Fibroblast of lung (primary cell): ENCODE measurements at places on chromosomes 11 and 22. TPM values are rescaled to one million over a fixed set of nuclear protein-coding genes. Genes with fewer than 3 reads are reported as not detected.

DNA sequence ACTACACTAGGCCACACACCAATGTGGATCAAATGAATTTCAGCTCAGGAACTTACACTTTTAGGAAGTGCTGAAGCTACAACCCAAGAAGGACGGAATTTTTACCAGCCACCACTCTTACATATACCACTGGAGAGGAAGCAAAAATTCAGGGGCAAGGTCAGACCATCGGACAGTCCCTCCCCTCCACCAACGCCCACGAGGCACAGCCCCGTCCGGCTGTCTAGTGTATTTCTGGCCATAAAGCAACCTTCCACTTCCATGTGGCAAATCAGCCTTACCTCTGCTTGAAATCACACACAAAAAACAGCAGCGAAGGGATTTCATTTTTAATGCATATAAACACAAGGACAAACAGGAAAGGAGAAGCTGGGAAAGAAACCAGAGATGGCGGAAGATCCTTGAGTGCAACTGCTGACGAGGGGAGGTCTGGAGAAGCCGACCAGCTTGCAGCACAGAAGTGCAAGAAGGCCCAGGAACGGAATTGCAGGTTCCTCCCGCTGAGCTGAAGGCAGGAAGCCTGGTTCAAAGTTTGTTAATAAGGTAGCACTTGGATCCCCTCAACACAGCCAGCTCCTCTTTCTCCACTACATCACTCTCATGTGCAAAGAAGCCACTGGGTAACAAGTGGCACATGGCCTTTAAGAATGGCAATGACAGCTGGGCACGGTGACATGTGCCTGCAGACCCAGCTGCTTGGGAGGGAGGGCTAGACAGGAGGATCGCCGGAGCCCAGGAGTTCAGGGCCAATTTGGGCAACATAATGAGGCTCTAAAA, 71.5 kb downstream of the SHANK2 start:
- no peak for DNase-seq

DNA sequence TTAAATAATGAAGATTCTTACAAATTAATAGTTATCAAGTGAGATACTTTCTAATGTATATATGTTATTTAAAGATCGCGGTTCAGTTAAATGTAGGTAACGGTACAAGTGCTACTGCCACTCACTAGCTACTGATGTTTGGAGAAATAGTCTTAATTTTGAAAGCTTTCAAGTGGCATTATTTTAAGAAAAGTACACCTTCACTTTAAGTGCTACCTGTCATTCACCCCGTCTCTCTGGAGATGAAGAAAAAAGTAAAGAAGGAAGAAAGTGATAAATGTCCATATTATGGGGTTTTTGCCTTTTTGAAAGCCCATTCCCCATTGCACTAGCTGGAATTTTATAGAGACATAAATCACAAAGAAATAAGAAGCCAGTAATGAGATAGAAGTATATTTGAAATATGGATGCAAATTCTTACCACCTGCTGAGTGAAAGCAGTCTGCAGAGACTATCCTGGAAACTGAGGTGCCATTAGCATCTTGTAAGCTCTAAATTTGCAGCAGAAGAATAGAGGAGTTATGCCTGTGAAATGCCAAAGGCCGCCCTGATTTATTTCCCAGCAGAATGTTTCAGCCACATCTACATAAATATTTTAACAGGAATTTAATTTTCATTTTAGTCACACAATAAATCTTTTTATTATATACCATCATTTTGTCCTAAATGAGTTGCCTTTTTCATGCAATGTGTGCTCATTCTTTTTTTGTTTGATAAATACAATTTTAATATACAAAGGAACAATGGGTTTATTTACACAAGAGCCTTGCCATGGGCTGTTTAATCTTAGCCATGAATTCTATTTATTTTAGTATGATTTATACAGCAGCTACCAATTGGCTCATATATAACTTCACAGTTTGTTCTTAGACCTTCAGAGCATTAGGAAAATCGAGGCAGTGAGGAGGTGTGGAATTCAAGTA, 489.9 kb upstream of the RAG2 start:
- DNase-seq = no peak

DNA sequence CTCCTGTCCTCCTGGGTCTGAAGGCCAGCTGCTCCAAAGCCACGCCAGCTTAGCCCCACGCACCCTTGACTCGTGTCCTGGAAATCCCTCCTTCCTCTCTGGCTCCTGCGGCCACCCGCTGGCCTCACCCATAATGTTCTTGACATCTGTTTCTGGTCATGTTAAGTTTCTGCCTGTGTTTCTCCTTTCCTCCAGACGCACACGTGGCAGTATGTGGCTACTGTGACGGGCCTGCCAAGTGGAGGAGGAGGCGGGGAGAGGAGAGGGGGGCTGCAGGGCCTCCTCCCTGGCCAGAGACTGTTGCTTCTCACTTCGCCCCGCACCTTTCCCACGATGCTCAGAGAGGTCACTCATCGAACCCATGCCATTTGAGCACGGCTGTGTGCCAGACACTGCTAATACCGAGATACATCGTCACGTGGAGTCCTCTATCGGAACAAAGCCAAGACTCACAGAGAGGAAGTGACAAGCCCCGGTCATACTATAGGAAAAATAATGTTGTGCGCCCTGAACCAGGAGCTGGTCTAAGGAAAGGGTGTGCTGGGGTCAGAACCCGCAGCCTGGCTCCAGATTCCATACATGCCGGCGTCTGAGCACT, 11.5 kb downstream of the C1QTNF6 start:
- peak; percentile 83 for DNase-seq

DNA sequence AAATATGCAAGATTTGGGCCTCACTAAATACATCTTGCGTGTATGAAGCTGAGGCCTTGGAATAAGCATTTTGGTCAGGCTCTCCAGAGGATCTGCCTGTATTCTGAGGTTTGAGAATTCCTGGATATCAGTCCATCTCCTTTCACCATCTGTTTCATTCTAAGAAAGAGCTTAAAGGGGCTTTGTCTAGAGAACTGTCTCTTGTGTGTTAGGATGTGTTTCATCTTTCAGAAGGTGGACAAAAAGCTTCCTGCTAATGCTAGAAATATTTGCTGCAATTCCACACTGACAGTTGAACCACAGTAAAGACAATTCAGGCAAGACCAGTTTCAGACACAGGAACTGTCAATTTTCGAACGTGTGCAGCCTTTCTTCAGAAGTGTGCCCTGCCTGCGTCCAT, 185.4 kb downstream of the DBX1 start:
- DNase-seq = no peak

DNA sequence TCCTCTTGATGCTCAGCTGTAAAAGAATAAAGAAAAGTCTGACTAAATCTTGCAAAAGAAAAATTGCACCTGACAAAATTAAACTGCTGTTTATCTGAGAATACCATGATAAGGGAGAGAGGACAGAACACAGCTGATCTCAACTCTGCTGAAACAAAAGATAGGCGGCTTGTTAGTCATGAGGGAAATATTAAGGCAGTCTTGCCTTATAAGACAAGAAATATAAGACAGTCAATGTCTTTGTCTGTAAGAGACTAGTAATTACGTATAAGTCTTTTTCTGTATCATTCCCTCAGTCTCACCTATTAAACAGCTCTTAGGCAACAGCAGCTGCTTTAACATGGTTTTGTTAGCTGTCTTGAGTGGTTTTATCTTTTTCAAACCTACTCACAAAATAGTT, 296.6 kb downstream of the LUZP2 start:
- peak; percentile 5 for DNase-seq

- no peak for DNase-seq
Observed at GRCh38 chr22:46008836-46009596, 32.1 kb upstream of the WNT7B start.

GRCh38 chr11:16086229-16086819, 270.0 kb downstream of the SOX6 start:
- DNase-seq = peak; percentile 45

GRCh38 chr22:37657590-37658132, 862 bp upstream of the PDXP start:
- DNase-seq = no peak

GRCh38 chr22:27003297-27003696, 345.9 kb downstream of the MIAT start:
- peak; percentile 36 for DNase-seq

DNA sequence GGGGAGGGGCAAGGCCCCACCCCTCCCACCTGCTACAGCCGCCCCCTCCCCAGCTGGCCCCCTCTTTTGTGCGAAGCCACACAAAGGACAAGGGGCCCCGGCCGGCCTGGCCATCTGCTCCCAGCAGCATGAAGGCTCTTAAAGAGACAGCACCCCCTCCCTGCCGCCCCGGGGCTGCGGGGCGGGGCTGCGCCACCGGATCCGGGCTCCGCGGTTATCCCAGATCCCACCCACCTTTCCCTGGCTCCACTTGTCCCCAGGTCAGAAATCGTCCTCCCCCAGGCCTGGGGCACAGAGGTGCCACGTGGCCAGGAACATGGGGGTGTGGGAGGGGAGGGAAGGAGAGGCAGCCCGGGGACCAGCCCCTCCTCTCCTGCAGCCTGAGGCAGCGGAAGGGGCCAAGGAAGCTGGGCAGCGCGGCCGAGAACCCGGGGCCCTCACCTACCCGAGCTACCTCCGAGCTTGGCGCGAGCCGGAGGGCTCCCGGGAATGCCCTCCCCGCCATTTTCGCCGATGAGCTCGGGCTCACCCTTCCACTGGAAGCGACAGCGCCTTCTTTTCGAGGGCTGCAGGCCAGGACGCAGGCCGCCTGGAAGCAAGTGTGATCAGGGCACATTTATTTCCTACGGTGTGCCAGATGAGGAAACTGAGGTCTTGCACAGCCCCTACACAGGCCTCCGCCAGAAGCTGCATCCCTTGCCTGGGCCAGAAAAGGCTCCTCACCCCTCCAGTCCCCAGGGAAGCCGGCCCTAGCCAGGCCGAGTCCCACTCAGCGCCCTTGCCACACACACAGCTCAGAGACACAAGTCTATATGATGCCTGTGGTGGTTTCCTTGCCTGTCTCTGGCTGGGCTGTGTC, 2.5 kb upstream of the RCOR2 start:
- DNase-seq = peak; percentile 26

- no peak for DNase-seq
Observed at GRCh38 chr11:73536961-73537360, 61.0 kb downstream of the FAM168A start.

- DNase-seq = peak; percentile 36
Observed at GRCh38 chr11:100816823-100817222, 129.7 kb downstream of the ARHGAP42 start.

- DNase-seq = no peak
Observed at GRCh38 chr22:49157529-49158339, 669.9 kb downstream of the BRD1 start.

DNA sequence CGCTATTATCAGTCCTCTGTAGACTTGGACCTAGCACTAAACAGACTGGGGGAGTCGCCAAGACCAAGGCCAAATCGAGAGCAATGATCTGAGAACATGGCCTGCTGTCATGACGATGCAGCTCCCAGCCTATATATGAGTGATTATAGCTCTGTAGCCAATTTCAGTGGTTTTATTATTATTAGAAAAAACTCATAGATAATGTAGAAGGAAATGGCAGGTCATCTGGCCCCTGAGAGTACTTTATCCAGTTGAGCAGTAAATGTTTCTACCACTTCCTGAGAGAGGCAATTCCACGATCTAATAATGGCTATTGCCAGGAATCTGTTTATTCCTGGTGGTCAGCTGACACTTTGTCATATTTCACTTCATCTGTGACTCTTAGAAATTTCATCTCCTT, 666.7 kb downstream of the OPCML start:
- DNase-seq = no peak

DNA sequence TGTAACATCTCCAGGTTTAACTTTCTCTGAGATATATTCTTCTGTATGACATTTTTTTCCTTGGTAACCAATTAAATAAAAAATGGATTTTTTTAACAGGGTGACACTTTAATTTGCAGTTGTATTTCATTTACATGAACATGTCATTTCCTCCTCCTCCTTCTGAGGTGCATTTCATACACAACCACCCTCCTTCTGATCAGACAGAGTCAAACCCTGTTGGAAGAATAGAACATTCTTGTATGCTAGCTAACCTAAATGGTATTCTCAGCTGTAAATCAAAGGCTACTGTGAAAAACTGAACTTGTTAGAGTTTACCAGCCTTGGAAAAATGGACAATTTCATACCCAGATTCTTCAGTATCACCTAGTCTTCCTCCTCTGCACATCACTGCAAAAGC, 52.7 kb upstream of the CHRM4 start:
- no peak for DNase-seq

- DNase-seq = peak; percentile 80
Observed at GRCh38 chr22:40183029-40183581, 5.4 kb downstream of the TNRC6B start.

GRCh38 chr11:134485316-134485715, 73.3 kb upstream of the B3GAT1 start:
- no peak for DNase-seq

CDHR5 gene
- not detected in 2 replicates for total RNA-seq

PGA5 gene
- total RNA-seq = 3.3 TPM in 1 of 2 replicates, not detected in the other

RHOG gene
- 6.2 and 10.9 TPM in 2 replicates for total RNA-seq

DRG1 gene
- total RNA-seq = 73.2 and 78.8 TPM in 2 replicates

EMID1 gene
- total RNA-seq = 0.50 and 2.8 TPM in 2 replicates

PYGM gene
- total RNA-seq = 0.26 and 0.50 TPM in 2 replicates

CARD18 gene
- total RNA-seq = not detected in 2 replicates

MPZL3 gene
- total RNA-seq = 0.26 and 0.33 TPM in 2 replicates

DLG2 gene
- 2.1 and 2.3 TPM in 2 replicates for total RNA-seq

FAM180B gene
- not detected in 2 replicates for total RNA-seq

F2 gene
- not detected in 2 replicates for total RNA-seq

NUDT8 gene
- 4.1 and 5.0 TPM in 2 replicates for total RNA-seq

TANGO2 gene
- 33.4 and 52.8 TPM in 2 replicates for total RNA-seq

C11orf91 gene
- total RNA-seq = not detected in 2 replicates
